CD4-positive, alpha-beta memory T cell (primary cell): ENCODE measurements at places on chromosomes 7 and 10. TPM values are rescaled to one million over a fixed set of nuclear protein-coding genes. Genes with fewer than 3 reads are reported as not detected.

Gene SFRP4
- total RNA-seq, result not detected

Gene VIPR2
- not detected for total RNA-seq

Gene MAGI2
- 0.23 TPM for total RNA-seq

Gene TMEM176A
- 1.1 TPM for total RNA-seq

DNA sequence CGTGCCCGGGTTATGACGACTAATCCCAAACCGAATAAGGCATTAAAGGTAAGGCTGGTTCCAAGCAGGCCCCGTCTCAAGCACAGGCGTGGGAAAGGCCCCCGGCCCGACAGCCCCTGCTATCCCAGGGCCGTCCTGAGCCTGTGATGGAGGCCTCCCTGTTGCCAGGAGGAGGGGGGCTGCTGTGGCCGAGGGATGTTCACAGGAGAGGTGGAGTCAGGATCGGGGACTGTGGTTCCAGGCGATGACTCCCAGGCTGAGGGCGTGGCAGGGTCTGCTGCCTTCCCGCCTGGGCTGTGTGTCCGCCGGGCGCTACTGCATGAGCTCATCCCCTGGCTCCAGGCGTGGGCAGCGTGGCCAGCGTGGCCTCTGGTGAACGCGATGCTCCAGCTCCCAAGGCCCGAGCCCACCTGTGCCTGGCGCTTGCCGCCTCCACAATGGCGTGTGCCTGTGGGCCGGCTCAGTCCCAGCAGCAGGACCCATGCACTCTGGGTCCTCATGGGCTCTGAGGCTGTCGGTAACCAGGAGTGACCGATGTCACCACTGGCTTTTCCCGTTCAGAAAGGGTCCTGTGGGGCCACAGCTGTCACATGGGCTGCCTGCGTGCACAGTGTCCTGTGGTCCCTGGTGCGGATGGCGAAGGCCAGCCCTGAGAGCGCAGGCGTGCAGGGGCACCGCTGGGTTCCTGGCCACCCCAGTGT is 8.8 kb downstream of the MAFK start:
- no peak overlapping the region for H3K27ac ChIP-seq
- peaks cover 6% of the 10 kb centered on the region for H3K4me1 ChIP-seq
- no peak overlapping the region for H3K4me3 ChIP-seq
- H3K36me3 ChIP-seq, result peaks cover 18% of the 10 kb centered on the region

- DNase-seq, result no peak
- no peak overlapping the region for H3K4me3 ChIP-seq
- H3K27ac ChIP-seq, result no peak overlapping the region
- H3K27me3 ChIP-seq, result no peaks in the 10 kb centered on the region
Measured at GRCh38 chr7:83738291-83738835, 89.4 kb upstream of the SEMA3E start.

GRCh38 chr10:103731609-103732270 is 123.6 kb downstream of the SH3PXD2A start:
- no peaks in the 10 kb centered on the region for H3K36me3 ChIP-seq
- H3K4me3 ChIP-seq, result no peak overlapping the region
- no peaks in the 10 kb centered on the region for H3K27me3 ChIP-seq
- DNase-seq, result no peak
- H3K4me1 ChIP-seq, result no peaks in the 10 kb centered on the region
- H3K27ac ChIP-seq, result no peak overlapping the region

GRCh38 chr7:132518102-132518838 is 58.0 kb downstream of the PLXNA4 start:
- DNase-seq, result no peak
- no peaks in the 10 kb centered on the region for H3K27me3 ChIP-seq
- H3K4me1 ChIP-seq, result no peaks in the 10 kb centered on the region
- no peaks in the 10 kb centered on the region for H3K36me3 ChIP-seq
- H3K27ac ChIP-seq, result no peak overlapping the region
- H3K4me3 ChIP-seq, result no peak overlapping the region

- no peak overlapping the region for H3K27ac ChIP-seq
- no peaks in the 10 kb centered on the region for H3K36me3 ChIP-seq
- H3K27me3 ChIP-seq, result no peaks in the 10 kb centered on the region
- no peaks in the 10 kb centered on the region for H3K4me1 ChIP-seq
Measured at GRCh38 chr10:125709553-125710474, 9.7 kb upstream of the EDRF1 start.

DNA sequence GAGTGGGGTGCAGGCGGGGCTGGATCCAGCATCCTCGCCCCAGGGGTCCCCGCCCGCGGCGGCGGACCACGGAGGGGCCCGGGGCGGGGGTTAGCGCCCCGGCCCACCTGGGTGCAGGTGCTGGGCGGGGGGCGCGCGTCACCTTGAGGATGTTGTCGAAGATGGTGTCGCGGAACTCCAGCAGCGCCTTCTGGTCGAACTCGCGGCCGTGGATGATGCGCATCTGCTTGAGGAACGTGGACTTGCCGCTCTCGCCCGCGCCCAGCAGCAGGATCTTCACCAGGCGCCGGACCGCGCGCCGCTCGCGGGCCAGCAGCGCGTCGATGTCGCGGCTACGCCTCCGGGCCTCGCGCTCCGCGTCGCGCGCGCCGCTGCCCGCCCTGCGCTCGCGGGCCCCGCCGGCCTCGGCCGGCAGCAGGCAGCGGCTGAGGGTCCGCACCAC is 376 bp downstream of the GNA12 start:
- peak overlapping the region; percentile 44 for H3K4me3 ChIP-seq
- no peaks in the 10 kb centered on the region for H3K27me3 ChIP-seq
- peak overlapping the region; percentile 32 for H3K27ac ChIP-seq
- peaks cover 22% of the 10 kb centered on the region for H3K4me1 ChIP-seq

GRCh38 chr7:140342727-140343514 is 55.4 kb downstream of the SLC37A3 start:
- no peaks in the 10 kb centered on the region for H3K27me3 ChIP-seq
- no peak overlapping the region for H3K4me3 ChIP-seq
- H3K4me1 ChIP-seq, result no peaks in the 10 kb centered on the region
- peaks cover 34% of the 10 kb centered on the region for H3K36me3 ChIP-seq

- no peaks in the 10 kb centered on the region for H3K27me3 ChIP-seq
- no peaks in the 10 kb centered on the region for H3K4me1 ChIP-seq
- H3K4me3 ChIP-seq, result no peak overlapping the region
- no peak overlapping the region for H3K27ac ChIP-seq
- DNase-seq, result no peak
Measured at GRCh38 chr10:122727426-122727825, 27.8 kb upstream of the C10orf120 start.

DNA sequence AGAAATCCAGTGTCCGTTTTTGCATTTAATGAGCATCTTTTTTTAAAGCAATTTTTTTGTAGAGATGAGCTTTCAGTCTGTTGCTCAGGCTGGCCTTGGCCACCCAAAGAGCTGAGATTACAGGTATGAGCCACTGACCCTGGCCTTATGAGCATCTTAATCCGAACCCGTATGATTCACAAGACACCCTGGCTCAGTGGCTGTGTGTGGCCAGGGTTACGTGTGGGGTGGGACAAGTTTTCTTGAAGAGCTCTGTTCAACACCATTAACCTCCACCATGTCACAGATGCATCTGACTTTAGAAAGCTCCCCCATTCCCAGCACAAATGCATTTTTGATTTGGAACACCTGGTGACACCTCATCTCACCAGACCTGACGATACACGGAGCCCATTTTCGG is 166.5 kb upstream of the PITRM1 start:
- H3K27me3 ChIP-seq, result no peaks in the 10 kb centered on the region
- no peak overlapping the region for H3K27ac ChIP-seq
- no peaks in the 10 kb centered on the region for H3K4me1 ChIP-seq
- no peak overlapping the region for H3K4me3 ChIP-seq
- DNase-seq, result no peak

DNA sequence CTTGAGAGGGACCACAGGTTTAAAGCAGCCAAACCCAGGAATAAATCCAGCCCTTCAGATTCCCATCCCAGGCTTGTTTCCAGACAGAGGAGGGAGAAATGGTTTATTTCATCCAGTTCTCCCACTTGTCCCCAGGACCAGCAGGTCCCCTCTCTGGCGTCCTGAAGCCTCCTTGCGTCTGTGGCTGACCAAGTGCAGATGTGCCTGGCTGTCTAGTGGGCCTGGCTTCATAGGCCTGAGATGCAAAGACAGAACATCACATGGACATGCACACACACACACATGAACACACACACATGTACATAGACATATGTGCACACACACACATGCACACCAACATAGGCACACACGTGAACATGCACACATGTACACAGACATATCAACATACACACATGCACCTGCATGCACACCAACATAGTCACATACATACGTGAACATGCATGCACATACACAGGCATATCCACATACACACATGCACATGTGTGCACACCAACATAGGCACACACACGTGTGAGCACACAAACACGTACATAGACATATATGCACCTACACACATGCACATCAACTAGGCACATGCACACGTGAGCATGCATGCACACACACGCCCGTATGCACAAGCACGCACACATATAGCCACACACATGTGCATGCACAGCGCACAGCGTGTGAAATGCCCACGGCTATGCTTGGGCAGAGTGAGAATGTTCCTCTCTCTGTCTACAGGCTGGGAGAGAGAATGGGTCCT is 10.7 kb downstream of the FOXL3 start:
- DNase-seq, result no peak
- H3K4me1 ChIP-seq, result no peaks in the 10 kb centered on the region
- H3K4me3 ChIP-seq, result no peak overlapping the region

- H3K36me3 ChIP-seq, result no peaks in the 10 kb centered on the region
- H3K4me3 ChIP-seq, result no peak overlapping the region
- no peaks in the 10 kb centered on the region for H3K4me1 ChIP-seq
- DNase-seq, result no peak
- no peak overlapping the region for H3K27ac ChIP-seq
Measured at GRCh38 chr7:38382684-38383083, 109.2 kb upstream of the TARP start.
